GM12865 (cell line): ENCODE measurements at places on chromosomes 12 and 14.

DNA sequence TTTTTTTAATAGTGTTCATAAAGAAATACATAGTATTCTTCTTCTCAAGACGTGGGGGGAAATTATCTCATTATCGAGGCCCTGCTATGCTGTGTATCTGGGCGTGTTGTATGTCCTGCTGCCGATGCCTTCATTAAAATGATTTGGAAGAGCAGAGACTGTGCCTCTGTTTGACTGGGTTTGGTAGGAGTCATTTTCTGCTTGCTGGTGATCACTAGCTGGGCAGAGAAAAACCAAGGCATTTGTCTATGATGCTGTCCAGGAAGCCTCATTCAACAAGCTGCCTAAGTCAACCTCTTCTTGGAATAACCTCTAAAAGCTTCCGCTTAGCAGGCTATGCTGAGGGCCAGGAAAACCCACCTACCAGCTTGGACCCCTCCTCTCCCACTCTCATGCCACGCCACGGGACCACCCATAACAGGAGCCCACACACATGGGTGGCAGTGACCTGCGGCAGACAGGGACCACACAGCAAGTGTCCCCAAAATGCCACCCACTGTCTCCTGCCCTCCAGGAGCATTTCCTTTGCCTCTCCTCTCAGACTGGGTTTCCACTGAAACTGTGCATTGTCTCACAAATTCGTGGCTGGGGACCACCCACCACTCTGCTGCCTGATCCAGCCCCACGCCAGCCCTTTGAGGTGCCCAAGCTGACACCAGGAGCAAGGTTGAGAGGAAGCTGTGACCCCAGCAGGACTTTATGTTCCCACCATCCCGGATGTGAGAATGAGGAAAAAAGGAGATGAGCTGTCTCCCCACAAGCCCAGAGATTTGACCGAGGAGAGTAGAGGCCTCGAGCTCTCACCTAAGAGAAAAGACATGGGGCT is 36.8 kb downstream of the DAD1 start:
- DNase-seq: no peak

DNA sequence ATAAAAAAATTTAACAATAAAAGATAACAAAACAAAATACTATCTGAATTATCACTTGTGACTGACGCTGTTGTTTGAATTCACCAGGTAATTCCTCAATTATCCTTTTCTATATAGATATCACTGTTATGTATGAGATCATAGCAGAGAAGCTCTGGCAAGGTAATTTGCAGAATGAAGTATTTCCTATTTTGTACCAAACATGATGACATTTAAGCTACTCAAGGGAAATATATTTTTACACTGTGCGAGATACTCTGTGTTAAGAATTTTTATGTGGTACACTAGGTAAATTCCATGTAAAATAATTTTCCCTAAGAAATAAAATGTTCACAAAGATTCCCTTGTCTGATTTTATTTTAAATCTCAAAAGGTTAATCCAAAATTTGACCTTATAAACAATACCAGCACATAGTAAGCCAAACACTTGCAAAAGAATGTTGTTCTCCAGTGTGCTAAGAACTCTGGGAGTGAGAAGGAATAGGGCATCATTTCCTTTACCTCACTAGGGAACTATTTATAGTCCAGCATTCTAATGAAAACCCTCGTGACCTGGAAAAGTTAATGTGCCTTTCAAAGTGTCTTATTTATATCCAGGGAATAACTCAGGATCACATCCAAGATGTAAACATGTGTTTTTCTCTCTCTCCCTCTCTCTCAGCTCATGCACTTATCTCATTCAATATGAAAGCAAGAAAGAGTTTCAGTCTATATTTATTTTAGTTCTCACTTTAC is 115.2 kb upstream of the RAP1B start:
- DNase-seq: no peak

DNA sequence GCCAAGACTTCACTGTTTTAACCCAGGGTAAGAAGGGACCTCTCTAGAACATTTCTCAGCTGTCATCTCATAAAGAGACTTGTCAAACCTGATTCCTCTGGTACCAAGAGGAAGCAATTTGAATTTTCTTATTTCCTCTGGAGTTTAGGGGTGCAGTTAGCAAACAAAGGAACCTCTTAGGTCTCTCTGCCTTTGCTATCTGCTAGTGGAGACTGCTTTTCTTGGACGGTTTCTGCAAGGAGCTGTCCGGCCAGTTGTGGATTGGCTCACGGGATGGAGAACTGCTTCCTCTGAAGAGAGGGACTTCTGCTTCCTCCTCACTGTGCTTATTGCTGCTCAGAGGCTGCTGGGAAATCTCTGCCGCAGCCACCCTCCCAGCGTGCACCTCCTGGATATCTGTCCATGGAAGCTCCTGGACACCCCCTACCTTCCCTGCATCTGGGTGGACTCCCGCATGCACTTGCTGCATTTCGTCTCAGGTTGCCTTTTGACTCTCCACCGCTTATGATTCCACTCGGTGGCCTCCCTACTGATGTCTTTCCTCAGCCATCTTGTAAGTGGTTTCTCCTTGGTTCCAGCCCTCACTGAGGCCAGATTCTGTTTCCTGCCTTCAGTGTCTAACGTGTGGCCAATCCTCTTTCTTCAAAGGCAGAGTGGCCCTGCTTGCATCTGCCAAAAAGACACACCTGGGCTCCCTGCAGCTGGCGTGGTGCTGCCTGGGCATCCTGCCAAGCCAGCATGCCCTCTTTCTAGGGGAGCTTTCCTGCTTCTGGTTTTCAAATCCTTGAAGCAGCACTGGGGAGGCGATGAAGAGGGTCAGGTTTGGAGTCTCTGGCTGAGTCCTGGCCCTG is 187.3 kb downstream of the CHST11 start:
- peak; percentile 83 for DNase-seq

DNA sequence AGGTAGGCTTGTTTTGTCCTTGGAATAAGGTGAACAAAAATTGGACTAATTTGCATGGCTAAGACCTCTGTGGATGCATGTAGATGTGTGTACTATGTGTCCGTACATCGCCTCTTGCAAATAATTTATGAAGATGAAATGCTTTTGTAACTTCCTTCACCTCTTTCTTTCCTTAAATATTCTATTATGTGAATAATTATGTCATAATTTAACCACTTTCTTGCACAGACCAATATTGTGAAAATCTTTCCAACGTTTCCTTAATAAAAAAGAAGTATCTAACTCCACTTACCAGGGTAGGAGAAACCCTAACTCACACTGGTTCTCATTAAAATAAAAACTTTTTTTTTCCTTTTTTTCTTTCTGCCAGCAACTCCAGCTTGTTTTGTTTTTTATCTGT is 4.0 kb downstream of the NANOG start:
- no peak for DNase-seq

GRCh38 chr14:57086271-57087162 is 182.2 kb downstream of the EXOC5 start:
- DNase-seq: no peak

GRCh38 chr12:42669553-42669952 is 80.0 kb upstream of the PRICKLE1 start:
- no peak for DNase-seq

GRCh38 chr12:93686572-93687356 is 9.6 kb downstream of the CRADD start:
- no peak for DNase-seq

- DNase-seq: no peak
Observed at GRCh38 chr14:60878536-60878935, 102.3 kb downstream of the TRMT5 start.

- DNase-seq: no peak
Observed at GRCh38 chr12:97003276-97003675, 96.2 kb downstream of the NEDD1 start.

DNA sequence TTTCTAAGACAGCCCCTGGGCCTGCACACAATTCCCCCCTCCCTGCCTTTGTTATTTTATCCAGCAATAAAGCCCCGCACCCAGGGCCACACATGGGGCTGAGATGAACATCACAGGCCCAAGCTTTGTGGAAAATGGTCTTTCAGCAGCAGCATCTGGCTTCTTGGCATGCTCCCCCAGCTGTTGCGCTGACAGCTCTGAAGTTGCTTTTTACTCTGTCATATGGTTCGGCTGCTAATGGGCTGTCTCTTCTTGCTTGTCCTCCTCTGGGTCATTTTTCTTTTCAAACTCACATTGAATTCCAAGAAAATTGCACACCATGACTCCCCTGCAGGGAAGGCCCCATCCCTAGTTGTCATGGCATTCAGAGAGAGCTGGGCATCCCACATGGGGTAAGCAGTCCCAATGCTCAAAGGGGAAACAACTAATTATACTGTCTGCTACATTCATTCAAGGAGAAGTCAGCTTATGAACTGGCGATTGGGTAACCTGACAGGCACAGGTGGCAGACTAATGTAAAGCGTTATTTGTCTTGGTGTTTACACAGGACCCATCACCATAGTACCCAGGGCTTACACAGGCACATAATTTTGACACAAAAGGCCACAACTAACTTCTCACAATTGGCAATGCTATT is 74.0 kb upstream of the CDKN3 start:
- no peak for DNase-seq

DNA sequence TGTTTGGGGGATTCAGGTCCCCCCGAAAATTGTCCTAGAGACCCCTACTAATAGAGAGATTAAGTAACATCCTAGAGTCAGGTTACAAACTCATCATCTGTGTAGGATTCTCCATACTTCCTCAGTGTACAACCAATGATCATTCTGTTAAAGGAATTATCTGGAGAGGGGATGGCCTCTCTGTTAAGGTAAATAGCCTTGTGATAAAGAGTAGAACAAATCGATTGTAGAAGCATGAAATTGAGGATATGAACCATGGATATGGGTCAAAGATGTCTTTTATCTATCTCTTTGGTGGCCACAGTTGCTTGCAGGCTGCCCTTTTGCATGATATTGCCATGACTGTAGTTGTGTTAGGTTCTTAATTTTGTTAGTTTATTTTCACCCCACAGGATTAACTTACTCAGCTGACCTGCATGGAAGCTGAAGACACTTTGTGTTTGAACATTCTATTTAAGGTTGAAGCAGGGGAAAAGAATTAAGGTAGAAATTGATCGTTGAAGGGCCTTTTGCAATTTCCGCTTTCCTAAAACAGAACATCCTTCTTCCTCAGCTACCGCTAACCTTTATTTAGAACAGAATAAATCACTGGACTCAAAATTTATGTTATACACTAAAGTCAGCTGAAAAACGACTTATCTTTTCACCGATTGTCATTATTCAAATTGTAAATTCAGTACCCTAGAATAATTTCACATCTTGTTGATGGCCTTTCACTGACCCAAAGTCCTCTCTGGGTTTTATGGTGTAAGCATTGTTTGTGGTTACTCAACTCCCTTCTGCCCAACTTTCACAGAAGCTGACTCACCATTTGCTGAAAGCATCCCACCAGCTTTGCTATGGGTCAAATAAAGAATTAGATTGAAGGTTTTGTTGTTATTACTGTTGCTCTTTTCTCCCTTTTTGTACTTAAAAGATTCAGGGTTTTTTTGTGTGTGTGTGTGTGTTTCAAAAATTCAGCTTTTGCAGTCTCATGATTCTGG is 52.3 kb downstream of the IRAK3 start:
- DNase-seq: no peak

DNA sequence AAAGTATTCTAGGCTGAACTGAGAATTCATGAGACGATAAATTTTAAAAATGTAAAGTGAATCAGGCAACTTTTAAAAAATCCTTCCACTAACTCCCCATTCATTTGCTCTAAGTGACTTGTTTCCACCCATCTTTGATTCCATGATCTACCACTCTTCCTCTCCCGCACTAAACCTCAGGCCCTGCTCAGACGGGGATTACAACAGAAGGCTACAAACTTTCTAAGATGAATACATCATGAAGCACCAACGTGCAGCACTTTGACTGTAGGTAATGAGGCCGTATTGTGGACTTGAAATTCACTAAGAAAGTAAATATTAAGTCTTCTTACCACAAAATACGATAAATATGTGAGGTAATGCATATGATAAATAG is 30.0 kb downstream of the TMEM132D start:
- no peak for DNase-seq

GRCh38 chr12:48788524-48788853 is 400 bp downstream of the ADCY6 start:
- no peak for DNase-seq

DNA sequence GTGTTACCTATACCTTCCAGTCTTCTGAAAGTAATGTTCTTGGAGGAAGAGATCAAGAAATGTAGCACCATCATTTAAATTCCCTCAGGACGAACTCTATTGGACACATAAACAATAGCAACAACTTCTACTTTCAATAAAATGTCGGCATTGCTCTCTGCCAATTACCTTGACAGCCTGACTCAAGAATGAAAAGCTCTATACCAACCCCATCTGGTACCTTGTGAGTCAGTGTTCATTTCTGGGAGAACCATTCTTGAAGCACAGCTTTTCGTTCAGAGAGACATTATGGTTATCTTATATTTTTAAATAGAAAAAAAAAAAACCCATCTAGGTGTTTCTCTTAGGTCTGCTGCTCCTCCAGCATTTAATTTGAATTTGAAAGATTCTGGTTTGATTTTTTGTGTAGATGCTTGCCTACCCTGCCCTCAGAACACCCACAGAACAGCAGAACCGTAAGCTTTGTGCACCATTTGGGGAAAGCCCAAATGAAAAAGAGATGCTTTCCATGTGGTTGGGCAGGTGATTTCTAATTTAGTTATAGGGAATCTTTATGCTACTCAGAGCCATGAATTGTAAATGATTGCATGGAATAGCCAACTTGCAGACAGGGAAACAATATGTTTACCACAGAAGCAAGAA is 156.0 kb downstream of the SAMD4A start:
- DNase-seq: peak; percentile 52
